Spinal cord (tissue), 10 donors: ENCODE measurements at places on chromosomes 12 and 14. TPM values are rescaled to one million over a fixed set of nuclear protein-coding genes. Genes with fewer than 3 reads are reported as not detected.

DNA sequence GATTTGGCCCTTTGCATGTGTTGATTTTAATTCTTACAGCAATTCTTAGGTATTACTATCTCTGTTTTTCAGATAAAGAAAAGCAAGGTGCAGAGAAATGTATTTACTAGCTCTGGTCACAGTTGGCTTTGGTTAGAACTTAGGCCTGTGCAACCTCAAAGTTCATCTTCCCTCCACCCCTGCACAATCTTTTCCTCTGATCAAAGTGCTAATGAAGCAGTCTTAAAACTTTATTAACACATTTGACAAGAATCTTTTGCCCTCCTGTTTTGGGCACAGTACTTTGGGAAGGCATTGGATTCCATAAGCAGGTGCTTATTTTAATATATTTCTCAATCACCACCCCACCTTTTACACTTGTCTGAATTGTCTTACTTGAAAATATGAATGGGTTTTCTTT lies 2.7 kb downstream of the IRAK4 start:
- H3K36me3 ChIP-seq, result no peaks in the 10 kb centered on the region
- H3K4me3 ChIP-seq, result no peak overlapping the region

- H3K4me3 ChIP-seq, result no peak overlapping the region
- no peaks in the 10 kb centered on the region for H3K36me3 ChIP-seq
- H3K27ac ChIP-seq, result no peak overlapping the region
- H3K4me1 ChIP-seq, result no peaks in the 10 kb centered on the region
- no peaks in the 10 kb centered on the region for H3K27me3 ChIP-seq
Observed at GRCh38 chr12:93957870-93958269, 190.5 kb upstream of the PLXNC1 start.

- no peaks in the 10 kb centered on the region for H3K27me3 ChIP-seq
- DNase-seq, result no peak
- no peaks in the 10 kb centered on the region for H3K36me3 ChIP-seq
- H3K27ac ChIP-seq, result no peak overlapping the region
- H3K4me3 ChIP-seq, result no peak overlapping the region
Observed at GRCh38 chr14:54362759-54363437, 33.9 kb upstream of the CDKN3 start.

- H3K4me1 ChIP-seq, result no peaks in the 10 kb centered on the region
- H3K4me3 ChIP-seq, result no peak overlapping the region
- H3K27ac ChIP-seq, result no peak overlapping the region
- no peaks in the 10 kb centered on the region for H3K36me3 ChIP-seq
- no peak for DNase-seq
Observed at GRCh38 chr12:107302649-107303341, 209.4 kb upstream of the CRY1 start.

DNA sequence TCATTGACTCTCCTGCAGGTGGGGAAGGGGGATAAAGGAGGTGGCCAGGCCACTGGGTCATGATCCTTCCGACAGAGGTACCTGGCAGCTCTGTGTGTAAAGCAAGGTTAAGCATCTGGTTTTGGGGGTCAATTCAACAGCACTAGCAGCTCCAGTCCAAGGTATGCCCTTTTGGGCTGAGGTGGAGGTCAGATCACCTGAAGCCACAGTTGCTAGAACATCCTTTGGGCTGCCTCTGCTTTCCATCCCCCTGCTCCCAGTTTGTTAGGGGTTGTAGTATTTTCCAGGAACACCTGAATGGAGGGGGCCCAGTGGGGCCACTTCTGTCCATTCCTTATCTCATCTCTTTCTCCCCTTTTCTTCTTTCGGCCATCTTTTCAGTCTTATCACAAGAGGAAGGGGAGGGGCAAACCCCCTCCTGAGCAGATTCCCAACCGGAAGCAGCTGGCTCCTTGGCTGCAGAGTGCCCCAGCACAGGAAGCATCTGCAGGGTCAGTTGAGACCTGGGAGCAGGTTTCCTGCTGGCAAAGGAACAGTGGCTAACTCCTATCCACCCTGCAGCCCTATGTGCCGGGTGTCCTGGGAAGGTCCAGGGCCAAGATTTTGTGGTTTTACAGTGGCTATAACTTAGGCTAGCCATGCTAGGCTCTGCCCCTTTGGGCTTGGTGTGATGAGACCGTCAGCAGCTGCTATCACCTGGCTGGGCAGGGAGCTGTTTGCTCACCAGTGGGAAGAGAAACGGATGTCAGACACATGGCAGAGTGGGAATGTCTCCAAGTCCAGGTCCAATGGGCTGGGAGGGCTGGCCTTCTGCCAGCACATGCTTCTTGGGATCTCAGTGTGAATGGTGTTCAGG lies 40.2 kb downstream of the SH2B3 start:
- DNase-seq, result no peak
- no peaks in the 10 kb centered on the region for H3K27me3 ChIP-seq
- H3K4me1 ChIP-seq, result peaks cover 51% of the 10 kb centered on the region
- H3K27ac ChIP-seq, result peak overlapping the region; percentile 11
- no peak overlapping the region for H3K4me3 ChIP-seq

Gene AJUBA
- total RNA-seq, result 11.1 TPM

- H3K27me3 ChIP-seq, result no peaks in the 10 kb centered on the region
- no peak overlapping the region for H3K4me3 ChIP-seq
Observed at GRCh38 chr12:116636608-116637519, 77.7 kb downstream of the MAP1LC3B2 start.

- no peak for DNase-seq
- no peaks in the 10 kb centered on the region for H3K36me3 ChIP-seq
- H3K4me1 ChIP-seq, result no peaks in the 10 kb centered on the region
- H3K27me3 ChIP-seq, result no peaks in the 10 kb centered on the region
- H3K27ac ChIP-seq, result no peak overlapping the region
- H3K4me3 ChIP-seq, result no peak overlapping the region
Observed at GRCh38 chr14:38053666-38054065, 154.0 kb upstream of the SSTR1 start.

- H3K27me3 ChIP-seq, result no peaks in the 10 kb centered on the region
- H3K4me1 ChIP-seq, result no peaks in the 10 kb centered on the region
- H3K36me3 ChIP-seq, result no peaks in the 10 kb centered on the region
- H3K4me3 ChIP-seq, result no peak overlapping the region
Observed at GRCh38 chr14:45786266-45786665, 533.3 kb upstream of the MIS18BP1 start.

GRCh38 chr14:24895243-24895583 lies 154.7 kb downstream of the STXBP6 start:
- DNase-seq, result no peak
- no peaks in the 10 kb centered on the region for H3K4me1 ChIP-seq
- no peak overlapping the region for H3K4me3 ChIP-seq

Gene RFX4
- total RNA-seq, result 18.6 TPM

- DNase-seq, result no peak
- peaks cover 77% of the 10 kb centered on the region for H3K36me3 ChIP-seq
- no peaks in the 10 kb centered on the region for H3K4me1 ChIP-seq
- no peaks in the 10 kb centered on the region for H3K27me3 ChIP-seq
- H3K27ac ChIP-seq, result no peak overlapping the region
Observed at GRCh38 chr12:49557917-49558215, 10.1 kb downstream of the MCRS1 start.

DNA sequence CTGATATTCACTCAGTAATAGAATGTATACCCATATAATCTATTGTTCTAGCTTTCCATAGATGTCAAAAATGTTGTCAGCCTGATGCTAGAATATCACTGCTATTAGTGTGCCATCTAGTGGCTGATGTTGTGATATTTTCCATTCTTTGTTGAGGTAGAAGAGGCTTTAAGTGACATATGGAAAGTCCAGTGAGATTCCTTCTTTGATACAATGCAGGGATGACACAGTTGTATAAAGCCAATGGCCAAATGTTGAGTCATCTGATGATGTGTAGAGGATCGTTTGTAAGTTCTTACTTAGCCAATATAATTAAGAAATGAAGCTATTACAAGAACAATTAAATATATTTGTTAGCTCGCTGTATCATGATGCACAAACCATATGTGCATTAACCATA lies 58.1 kb upstream of the PCED1B start:
- peak; percentile 41 for DNase-seq
- no peak overlapping the region for H3K27ac ChIP-seq
- H3K4me1 ChIP-seq, result no peaks in the 10 kb centered on the region
- no peaks in the 10 kb centered on the region for H3K27me3 ChIP-seq
- no peaks in the 10 kb centered on the region for H3K36me3 ChIP-seq

DNA sequence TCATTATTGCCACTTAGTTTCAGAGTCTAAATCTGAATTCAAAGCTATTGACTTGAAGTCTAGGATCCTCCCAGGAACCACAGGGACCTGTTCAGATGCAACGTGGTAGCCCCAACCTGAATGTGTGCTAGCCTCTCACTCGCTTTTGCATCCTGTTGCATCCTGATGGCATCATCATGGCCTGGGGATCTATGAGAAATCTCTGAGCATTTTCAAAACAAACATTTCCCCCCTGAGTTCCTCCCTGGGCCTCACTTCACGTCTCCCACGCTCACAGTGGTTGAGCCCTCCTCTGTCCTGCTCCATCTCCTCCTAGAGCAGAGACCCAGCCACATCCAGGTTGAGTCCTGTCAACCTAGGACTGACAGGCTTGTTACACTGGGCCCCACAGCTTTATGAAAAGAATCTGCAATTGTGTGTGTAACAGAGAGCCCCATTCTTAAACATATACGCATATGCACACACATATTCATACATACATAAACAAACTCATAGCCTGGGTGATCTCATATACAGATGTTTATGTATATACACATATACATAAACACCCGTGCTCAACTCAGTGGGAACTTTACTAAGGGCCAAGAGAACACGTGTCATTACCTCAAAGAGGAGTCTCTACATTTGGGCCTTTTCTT lies 5.4 kb upstream of the KRT72 start:
- no peak overlapping the region for H3K27ac ChIP-seq
- H3K36me3 ChIP-seq, result no peaks in the 10 kb centered on the region
- H3K4me1 ChIP-seq, result peaks cover 4% of the 10 kb centered on the region
- no peak overlapping the region for H3K4me3 ChIP-seq
- DNase-seq, result no peak
